Stimulated activated CD8-positive, alpha-beta memory T cell treated with anti-CD3 and anti-CD28 coated beads, Interleukin-4, amount 100 ng/mL, for 1 hour (primary cell): ENCODE measurements at places on chromosomes 12 and 14.
A peak's percentile ranks its signal among the peaks of the same experiment; 100 is the strongest.

DNA sequence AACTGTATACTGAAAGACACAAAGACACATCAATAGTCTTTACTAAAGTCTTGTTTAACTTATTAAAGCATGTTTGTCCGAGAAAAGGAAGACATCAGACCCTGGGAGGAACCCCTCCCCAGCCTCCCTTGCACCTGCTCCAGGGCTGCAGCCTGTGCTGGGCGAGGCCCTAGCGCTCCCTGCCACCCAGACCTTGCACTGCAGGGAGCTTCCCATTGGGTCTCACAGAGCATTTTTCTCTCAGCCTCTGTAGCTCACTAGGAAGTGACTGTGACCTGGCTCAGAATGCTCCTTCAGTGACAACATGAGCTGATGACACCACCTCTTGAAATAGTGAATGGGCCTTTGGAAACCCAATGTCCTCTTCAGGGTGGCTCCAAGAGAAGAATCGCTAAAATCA, 461.2 kb downstream of the TMEM121 start:
- no peak for DNase-seq

DNA sequence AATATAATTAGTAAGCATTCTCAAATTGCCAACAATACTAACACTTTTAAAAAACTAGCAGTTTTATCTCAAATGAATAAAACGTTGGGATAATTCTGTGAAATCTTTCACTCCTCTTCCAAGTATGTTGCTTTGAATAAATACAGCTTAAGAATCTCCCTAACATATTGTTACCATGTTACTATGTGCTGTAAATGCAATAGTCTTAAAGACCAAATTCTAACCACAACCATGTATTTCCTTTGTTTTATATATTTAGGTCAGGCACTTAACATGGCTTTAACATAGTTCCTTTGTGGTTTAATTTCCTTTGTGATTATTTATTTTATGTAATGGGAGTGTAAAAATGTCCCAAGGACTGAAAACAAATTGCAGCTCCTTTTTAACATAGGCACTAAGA, 33.9 kb upstream of the CCDC91 start:
- DNase-seq = no peak

DNA sequence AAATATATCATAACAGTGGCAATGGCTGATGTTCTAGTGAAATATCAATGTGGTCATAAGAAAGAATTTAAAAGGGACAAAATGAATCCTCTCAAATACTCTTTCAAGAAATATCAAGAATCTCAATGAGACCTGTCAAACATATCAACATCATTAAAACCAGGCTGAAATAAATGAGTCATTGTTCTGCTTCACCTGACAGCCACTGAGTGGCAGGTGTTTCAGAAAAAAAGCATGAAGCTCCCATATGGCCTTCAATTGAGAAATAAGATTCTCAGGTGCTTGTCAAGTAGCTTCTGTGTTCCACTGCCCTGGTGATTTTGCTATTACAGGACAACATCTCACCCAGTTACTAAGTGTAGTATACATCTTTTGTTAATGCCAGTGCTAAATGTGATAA, 21.5 kb downstream of the ANAPC5 start:
- DNase-seq = no peak

DNA sequence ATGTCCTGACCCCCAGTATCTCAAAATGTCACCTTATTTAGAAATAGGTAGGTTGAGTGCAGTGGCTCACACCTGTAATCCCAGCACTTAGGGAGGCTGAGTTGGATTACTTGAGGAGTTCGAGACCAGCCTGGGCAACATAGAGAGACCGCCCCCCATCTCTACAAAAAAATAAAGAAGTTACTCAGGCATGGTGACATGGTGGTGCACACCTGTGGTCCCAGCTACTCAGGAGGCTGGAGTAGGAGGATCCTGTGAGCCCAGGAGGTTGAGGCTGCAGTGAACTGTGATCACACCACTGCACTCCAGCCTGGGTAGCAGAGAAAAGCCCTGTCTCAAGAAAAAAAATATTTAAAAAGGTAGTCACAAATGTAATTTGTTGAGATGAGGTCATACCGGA, 27.9 kb upstream of the RBM19 start:
- DNase-seq = no peak

DNA sequence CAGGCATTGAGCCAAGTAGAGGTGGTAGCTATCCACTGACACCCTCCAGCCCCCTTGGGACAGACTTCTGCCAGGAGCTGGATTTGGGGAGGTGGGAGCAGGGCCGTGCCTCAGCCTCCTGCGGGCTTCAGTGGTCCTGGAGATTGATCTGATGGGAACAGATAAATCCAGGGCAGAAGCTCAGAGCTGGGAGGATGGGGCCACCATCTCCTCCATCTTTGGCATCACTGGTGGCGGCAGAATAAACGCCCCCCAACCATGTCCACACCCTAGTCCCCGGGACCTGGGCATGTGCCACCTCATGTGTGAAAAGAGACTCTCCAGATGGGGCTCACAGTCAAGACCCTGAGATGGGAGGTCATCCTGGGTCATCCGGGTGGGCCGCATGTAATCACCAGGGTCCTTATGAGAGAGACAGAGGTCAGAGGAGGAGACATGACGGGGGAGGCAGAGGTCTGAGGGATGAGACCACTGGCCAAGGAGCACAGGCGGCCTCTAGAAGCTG, 209.6 kb upstream of the RTL1 start:
- no peak for DNase-seq

DNA sequence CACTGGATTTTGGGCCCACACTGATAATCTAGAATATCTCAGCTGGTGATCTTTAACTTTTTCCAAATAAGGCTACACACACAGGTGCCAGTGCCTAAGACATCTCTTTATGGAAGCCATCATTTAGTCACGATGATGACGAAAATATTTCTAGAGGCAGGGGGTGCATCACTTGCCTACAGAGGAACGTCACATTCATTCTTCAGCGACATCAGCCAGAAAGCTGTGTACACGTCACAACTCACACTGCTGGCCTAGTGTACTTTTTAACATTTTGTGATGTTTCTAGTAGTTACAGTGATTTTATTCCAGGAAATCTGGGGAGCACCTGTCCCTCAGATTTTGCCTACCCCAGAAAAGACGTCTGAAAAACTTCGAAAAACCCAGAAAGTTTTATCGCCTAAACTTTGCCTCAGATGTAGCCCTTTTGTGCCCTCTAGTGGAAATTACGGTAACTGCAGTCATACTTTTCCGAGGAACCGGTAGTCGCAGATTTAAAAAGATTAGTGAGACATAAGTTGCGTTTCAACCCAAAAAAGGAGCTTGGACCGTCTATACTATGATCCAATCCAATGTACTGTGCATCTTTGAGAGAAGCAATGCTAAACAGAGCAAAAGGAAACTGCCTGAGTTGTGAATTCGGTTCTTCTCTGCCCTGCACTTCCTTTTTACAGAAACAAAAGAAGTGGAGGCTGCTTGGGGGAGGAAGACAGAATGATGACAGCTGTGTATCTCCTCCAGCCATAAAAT, 64.3 kb upstream of the STON2 start:
- peak; percentile 17 for DNase-seq

- no peak for DNase-seq
Measured at GRCh38 chr14:44634692-44635091, 127.6 kb upstream of the FSCB start.

DNA sequence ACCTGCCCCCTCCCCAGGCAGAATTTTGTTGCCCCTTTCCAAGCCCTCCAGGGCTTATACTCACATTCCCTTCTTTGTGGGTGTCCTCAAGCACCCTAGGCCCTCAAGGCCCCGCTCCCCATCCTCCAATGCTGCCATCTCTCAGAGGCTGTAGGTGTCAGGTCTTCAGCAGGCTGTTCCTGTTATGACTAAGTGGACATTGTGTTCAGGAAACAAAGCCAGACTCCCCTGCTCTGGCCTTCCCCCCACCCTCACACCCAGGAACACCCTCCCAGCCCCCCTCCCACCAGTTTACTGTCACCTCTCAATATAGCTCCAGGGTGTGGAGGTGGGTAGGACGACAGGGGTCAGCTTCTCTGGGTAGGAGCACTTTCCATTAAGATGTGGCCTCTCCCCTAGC, 1.4 kb upstream of the MYH6 start:
- DNase-seq = no peak

GRCh38 chr12:47422611-47423010, 283.2 kb downstream of the RPAP3 start:
- DNase-seq = no peak

GRCh38 chr12:53722450-53723041, 4.7 kb downstream of the CALCOCO1 start:
- DNase-seq = no peak

- DNase-seq = no peak
Measured at GRCh38 chr12:82952946-82953345, 266.2 kb downstream of the TMTC2 start.

DNA sequence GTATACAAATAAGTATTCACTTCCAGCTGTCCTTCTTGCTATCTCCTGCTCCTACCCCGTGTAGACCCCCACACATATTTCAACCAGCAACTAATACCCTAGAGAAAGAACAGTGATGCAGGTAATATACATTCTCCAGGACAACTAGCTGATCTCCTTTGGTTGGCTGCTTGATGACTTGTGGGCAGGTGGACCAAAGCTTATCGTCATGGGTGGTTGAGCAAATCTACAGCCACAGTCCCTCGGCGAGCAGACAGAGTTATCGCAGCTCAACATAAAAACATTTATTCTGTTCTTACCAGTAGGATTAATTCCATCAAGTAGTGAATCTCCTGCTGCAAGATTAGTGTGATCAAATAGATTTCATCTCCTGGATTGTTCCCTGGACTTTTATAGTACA, 314.3 kb downstream of the TMEM132D start:
- no peak for DNase-seq

- no peak for DNase-seq
Measured at GRCh38 chr14:21875791-21876190, 202.2 kb upstream of the OR4E1 start.

- no peak for DNase-seq
Measured at GRCh38 chr12:202081-202731, 11.8 kb downstream of the SLC6A12 start.

DNA sequence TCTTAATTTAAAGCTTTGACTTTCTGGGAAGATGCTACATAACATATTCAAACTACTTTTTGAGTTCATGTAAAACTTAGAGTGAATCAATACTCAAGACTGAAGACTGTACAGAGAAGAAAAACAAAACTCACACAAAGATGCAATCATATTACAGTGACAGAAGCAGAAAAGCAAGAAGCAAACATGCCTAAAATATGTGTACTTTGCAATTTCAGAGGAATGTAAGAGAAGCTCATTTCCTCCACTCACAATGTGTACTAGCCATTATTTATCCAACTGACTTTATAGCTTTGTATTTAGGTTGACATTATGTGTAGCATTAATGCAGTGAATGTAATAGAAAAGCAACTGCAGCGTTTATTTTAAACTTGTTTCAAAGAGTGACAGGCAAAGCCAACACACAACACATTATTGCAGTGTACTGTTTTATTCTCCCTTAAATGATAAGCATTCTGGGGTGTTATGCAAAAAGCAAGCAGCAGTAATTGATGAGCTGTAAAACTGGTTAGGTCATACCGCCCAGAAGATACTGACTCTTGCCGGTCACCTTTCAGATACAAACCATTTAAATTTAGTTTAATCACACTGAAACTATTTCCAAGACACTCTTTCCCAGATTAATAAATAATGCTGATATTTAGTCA, 88.2 kb upstream of the PAWR start:
- DNase-seq = no peak

DNA sequence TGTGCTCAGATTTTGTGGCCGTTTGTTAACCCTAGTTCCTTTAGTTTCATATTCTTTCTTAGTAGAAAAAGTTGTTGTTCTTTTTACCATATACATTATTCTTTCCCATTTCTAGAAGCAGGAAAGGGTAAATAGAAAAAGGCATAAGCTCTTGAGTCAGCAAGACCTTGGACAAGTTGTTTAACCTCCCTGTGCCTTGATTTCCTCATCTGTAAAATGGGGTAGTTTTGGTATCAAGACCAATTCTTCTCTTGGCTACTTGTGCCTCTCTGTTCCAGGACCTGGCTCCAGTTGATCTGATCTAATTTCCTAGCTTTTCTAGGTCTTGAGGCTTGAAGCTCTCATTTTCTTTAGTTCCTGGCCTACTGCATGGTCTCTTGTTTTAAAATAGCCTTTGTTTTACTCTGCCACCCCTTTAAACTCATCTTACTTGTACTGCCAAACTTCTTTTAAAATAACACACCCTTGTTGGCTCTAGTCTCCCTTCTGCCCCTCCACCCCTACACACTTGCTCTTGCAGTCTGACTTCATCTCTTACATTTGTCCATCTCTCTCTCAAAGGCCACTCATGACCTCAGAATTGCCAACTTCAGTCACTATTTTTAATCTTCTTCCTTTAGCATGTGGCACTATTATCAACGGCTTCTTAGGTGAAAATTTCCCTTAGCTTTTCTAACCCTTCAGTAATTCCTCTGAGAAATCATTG, 143.7 kb downstream of the TTLL5 start:
- no peak for DNase-seq

- DNase-seq = no peak
Measured at GRCh38 chr12:110498984-110499706, 2.8 kb downstream of the VPS29 start.

- no peak for DNase-seq
Measured at GRCh38 chr14:99213101-99213500, 58.9 kb downstream of the BCL11B start.

GRCh38 chr12:104218935-104219334, 3.4 kb downstream of the TXNRD1 start:
- DNase-seq = no peak

DNA sequence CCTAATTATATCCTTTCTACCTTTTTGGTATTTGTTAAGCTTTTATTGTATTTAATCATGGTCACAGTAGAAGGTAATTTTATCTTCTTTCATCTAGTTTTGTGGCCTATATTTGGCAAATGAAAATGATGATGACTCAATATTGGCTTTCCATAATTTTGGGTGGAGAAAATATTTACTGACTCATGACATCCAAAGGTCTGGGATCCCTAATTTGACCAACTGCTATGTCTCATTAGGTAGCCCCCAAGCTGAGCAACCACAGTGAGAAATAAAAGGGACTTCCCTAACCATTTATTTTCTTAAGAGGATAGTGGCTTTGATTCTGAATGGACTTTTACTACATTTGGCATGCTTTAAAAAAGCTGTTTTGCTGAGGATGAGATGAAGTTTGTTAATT, 289.5 kb downstream of the RMST start:
- DNase-seq = no peak

GRCh38 chr12:42588524-42589464, 752 bp downstream of the PRICKLE1 start:
- no peak for DNase-seq

- no peak for DNase-seq
Measured at GRCh38 chr14:100580316-100581227, 6.6 kb downstream of the BEGAIN start.

DNA sequence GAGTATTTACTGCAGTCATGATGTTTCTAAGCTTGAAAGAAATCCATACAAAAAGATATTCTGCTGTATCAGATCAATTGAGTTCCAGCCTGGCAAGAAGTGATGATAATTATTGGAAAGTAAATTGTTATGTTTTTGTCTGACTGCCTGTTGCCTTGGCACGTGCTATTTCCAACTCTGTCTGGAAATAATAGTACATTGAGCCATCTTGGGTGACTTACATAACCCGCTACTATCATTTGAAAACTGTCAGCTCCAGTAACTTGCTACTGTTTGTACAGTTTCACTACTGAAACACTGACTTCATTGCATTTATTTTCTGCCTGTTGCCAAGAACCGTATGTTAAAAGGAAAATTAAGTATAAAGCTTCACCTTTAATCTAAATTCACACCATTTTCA, 318.6 kb downstream of the ITPR2 start:
- DNase-seq = no peak
